Posterior cingulate gyrus (tissue), 11 donors: ENCODE measurements at places on chromosomes 1 and 21.
A peak's percentile ranks its signal among the peaks of the same experiment; 100 is the strongest.

GRCh38 chr1:61851849-61852669, 109.8 kb downstream of the PATJ start:
- DNase-seq = no peak

DNA sequence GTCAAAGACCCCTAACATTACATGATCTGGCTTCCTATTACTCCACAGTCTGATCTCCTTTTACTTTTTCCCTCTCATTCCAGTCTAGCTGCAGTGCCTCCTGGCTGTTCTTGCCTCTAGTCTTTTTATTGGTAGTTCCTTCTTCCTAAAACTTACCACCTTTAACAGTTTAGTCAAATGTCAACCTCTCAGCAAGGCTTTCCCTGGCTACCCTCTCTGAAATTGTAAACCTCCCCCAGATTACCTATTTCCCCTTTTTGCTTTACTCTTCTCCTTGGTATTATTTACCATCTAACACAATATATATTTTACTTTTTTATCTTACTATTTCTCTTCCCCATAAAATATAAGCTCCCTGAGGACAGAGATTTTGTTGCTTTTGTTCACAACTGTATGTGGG, 129.6 kb downstream of the CLEC20A start:
- DNase-seq = no peak

- no peak for DNase-seq
Observed at GRCh38 chr1:217270101-217270500, 360.8 kb downstream of the GPATCH2 start.

DNA sequence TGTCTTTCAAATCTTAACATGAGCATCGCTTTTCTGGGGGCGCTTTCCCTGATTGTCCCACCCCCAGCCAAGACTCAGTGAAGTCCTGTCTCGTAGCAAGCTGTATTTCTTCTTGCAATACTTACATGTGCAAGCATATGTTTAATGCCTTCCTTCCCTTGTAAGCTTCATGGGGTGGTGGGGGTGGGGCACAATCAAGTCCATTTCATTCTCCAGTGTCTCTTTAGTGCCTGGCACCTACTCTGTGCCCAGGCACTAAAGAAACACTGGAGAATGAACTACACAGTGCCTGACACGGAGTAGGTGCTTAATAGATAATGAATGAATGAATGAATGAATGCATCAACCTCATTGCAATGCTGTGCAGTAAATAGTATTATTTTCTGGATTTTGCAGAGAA, 143.1 kb downstream of the PLPP3 start:
- no peak for DNase-seq

DNA sequence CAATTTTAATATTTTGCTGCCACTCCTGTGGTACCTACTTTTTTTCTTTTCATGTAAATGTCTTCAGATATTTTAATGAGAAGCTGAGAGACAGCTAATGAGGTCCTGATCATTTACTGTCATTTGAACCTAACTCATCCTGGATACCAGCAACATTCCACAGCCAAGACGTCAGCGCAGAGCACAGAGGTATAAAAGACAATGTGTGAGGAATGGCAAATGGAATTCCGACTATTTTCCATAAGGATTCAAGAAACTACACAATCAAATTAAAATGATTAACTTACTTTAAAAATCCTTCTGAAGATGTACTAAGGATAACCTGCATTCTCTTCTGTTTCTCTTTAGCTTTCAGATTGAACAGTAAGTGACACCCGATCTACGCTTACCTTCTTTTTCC, 38.8 kb downstream of the HEATR1 start:
- DNase-seq = no peak

GRCh38 chr1:248631354-248632008, 3.4 kb downstream of the OR2T11 start:
- no peak for DNase-seq

GRCh38 chr1:230002164-230002803, 64.8 kb upstream of the GALNT2 start:
- DNase-seq = no peak

- no peak for DNase-seq
Observed at GRCh38 chr1:76031496-76031895, 43.0 kb upstream of the ST6GALNAC3 start.

DNA sequence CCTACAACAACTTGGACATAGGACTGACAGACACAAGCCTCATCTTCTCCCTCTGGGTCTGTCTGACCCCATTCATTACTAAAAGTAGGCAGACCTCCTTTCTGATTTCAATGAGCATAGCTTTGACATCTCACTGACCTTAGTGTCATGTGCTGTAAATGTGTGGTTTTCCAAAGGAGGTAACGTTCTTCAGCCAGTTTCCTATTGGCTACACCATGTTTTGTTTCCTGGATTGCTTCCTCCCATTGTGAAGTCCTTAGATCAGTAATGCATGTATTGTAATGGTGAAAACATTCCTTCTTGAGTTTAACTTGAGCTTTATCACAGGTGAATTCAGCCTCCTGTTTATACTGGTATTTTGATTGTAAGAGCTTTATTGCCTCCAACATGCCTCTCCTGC, 20.6 kb downstream of the STXBP3 start:
- no peak for DNase-seq

DNA sequence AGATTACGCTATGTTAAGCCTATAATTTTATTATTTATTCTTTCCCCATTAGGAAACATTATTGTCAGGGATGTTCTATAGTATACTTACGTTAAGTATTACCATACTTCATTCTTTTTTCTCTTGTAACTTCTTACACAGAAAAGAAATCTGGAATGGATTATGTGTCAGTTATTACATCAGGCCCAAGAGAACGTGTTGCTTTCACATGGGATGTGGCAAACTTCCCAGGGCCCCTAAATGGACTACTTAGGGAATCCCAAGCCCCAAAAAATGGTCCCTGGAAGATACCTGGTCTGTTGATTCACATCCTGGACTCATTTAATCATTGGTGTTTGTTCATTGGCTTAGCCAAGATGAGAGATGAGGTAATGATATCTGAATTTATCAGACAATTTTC, 249.8 kb downstream of the NRIP1 start:
- DNase-seq = no peak

DNA sequence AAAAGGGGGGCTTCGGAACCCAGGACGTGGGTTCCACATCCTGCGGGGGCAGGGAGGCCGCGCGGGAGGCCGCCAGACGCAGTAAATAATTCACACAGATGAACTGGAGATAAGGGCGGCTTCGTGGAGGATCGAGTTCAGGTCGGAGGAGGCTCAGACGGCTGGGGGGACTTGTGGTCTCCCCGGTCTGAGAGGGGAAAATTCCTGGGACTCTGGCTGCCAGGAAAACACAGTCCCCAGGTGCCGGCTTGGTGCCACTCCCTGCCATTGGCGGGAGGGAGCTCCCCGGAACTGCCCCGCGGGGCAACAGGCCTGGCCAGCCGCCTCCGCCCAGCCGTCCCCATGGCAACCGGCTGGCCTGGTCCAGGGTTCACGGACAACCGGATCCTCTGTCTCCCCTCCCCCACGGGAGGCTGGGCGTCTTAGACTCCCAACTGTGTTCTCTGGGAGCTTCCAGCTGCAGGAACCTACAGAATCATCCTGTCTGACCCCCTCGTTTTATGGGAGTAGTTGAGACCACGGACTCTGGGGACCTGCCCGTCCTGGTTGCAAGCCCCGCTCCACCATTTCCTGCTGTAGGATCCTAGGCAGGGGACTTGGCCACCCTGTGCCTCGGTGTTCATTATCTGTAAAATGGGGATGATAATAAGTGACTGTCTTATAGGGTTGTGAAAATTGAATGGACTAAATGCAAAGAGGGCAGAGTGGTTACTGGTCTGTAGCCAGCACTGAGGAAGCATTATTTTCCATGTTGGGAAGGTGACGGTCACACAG, 9.6 kb downstream of the CAMK2N1 start:
- peak; percentile 67 for DNase-seq

GRCh38 chr1:29708796-29709703, 472.7 kb downstream of the PTPRU start:
- no peak for DNase-seq

DNA sequence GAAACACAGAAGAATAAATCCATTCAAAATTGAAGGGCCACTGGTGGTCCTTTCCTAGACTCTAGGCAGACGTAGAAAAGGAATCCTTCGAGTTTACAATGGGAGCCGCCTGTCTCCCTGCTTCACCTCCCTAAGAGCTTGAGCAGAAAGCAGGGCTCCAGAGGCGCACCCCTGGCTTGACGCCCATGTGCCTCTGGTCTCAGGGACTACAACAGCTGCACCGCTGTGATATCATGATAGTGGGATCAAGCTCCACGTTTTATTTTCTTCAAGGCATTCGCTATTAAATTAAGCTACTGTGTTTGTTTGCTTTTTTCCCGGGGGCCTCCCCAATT, 403 bp upstream of the C1orf122 start:
- no peak for DNase-seq

GRCh38 chr1:175656416-175656815, 87.0 kb downstream of the TNR start:
- DNase-seq = no peak

DNA sequence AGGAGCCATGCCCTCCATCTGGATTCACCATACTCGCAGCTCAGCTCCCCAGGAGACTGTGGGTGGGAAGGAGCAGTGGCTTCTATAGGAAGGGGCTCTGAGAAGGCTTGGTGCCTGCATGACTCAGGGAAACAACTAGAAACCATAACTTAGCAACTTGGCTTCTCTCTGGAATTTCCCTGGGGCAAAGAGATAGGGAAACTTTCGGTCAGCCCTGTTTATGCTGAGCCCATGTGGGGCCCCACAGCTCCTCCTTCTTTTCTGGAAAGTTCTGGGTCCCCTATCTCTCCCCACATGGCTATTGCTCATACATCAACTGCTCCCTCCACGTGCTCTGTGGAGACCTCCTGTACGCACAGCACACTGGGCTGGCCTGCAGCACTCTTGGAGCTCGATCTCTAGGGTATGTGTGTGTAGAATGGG, 39.3 kb downstream of the PLEKHA6 start:
- DNase-seq = no peak

DNA sequence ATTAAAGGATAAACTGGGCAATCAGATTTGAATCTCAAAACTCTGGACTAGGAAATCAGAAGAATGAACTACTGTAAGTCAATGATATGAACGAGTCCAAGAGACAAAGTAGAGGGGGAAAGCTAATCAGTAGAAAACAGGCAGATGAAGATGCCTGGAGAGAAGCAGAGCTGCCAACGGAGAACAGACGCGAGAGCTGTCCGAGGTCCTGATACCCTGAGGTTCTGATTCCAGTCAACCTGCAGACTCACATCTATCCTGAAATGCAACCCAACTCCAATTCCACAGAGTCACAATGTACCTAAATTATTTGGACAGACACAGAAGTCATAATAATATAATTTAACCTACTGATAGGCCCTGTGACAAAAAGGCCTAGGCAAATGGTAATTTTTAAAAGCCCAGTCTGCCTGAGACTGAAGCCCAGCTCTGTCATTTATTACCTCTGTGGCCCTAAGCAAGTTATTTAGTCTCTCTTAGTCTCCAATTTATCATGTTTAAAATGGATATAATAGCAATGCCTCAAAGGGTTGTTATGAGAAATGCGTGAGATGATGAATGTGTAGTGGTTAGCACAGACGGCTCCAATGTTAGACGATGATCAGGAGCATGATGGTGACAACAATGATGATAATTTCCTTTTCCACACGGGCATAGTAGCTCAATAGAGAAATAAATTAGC, 33.4 kb downstream of the RGS7 start:
- DNase-seq = no peak

- no peak for DNase-seq
Observed at GRCh38 chr1:47938520-47938919, 58.7 kb downstream of the TRABD2B start.

GRCh38 chr1:91952187-91952586, 3.0 kb downstream of the BRDT start:
- DNase-seq = no peak

- no peak for DNase-seq
Observed at GRCh38 chr1:226736001-226736907, 2.8 kb downstream of the ITPKB start.

- no peak for DNase-seq
Observed at GRCh38 chr1:170682169-170682568, 18.2 kb downstream of the PRRX1 start.

DNA sequence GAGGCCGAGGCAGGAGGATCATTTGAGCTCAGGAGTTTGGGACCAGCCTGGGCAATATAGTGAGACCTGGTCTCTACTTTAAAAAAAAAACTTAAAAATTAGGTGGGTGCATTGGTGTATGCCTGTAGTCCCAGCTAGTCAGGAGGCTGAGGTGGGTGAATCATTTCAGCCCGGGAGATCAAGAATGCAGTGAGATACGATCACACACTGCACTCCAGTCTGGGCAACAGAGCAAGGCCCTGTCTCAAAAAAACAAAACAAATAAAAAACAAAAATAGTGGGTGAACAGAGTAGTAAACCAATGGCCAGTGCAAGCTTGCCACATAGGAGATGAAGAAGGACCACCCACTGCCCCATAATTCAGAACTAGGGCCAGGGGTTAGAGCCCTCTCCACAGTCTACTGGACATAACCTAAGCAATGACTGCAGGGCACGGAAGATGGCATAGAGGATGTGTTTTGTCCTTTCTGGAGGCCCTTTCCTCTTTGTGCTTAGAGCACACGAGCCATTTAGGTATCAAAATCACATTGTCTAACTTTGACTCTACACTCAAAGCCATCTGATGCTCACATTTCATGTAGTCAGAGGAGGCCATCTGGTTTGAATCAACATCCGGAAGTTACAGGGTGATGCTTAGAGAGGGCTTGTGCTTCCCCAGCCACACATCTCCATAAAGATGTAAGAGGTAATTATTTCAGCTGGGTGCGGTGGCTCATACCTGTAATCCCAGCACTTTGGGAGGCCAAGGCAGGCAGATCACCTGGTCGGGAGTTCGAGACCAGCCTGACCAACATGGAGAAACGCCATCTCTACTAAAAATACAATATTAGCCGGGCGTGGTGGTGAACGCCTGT, 12.6 kb downstream of the CD2 start:
- DNase-seq = no peak

DNA sequence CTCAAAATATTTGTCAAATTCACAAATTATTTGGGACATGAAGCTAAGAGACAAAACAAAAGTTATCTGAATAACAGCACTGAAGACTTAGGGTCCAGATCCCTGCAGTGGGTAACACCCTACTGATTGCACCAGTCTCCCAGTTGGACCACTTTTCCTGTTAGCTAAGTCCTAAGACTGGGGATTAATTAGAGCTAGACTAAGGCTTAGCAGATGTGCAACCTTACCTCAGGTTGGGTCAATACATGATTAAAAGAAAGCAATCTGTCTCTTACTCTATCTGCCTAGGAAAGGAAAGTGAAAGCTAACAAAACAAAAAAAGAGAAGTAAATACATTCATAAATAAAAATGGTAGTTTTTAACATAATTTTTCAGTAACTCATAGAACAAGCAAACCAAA, 737.2 kb upstream of the CHRM3 start:
- no peak for DNase-seq

DNA sequence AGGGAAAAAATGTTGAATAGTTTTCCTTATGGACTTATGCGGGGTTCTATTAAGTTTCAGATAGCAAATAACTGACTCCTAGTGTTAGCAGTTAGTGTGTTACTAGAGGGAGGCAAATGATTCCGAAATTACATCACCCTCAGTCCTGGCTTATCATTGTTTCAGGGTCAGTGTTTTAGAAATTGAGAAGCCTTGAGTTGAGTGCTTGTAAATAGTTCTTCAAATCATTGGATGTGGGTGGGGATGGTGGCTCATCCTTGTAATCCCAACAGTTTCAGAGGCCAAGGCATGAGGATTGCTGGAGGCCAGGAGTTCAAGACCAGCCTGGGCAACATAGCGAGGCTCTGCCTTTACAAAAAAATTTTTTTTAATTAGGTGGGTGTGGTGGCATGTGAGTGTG, 21.3 kb downstream of the SOAT1 start:
- DNase-seq = no peak

GRCh38 chr21:45931397-45931969, 50.1 kb upstream of the COL6A1 start:
- DNase-seq = no peak
